NCI-H1092 (cell line): ENCODE measurements at places on chromosomes 16 and 17.

DNA sequence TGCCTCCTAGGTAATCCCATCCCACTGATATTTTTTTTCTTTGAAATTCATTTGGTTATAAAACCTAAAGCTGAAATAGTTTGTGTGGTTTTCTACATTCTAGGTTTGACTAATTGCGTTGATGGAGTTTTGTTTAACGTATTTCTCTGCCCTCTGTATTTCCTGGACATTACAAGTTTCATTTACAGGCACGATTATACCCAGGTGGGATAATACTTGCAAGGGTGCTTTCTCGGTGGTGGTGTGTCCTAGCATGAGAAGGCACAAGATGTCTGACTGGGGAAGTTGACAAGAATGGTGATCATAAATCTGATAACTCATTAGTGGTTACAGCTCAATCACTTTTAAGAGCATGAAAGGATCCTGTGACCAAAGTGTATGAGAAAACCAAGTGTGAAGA lies 45.0 kb downstream of the DYNLRB2 start:
- DNase-seq, result no peak

DNA sequence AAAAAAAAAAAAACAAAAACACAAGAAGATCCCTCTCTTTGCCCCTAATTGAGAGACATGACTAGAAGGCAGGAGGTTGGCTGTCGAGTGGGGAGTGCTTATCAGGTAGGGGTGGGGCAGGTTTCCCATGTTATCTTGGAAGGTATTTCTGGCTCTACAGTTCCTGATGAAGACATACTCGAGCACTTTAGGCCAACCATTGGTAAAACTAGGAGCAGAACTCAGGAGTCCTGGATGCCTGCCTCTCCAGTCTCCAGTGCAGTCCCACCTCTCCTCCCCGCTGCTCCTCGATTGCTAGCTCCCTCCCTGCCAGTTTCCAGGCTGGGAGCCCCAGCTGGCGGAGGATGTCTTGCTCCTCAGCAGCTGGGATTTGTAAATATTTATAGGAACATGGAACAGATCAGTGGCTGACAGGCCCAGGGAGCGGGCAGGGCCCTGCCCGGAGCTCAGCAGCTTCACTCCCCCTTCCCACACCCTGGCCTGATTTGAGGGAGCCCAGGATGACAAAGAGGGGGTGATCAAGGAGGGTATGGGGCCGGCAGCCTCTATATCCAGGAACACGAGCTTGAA lies 11.4 kb upstream of the C1QL1 start:
- DNase-seq, result no peak

- no peak for DNase-seq
These were observed 11.7 kb upstream of the FAM20A start for GRCh38 chr17:68612923-68613292.

DNA sequence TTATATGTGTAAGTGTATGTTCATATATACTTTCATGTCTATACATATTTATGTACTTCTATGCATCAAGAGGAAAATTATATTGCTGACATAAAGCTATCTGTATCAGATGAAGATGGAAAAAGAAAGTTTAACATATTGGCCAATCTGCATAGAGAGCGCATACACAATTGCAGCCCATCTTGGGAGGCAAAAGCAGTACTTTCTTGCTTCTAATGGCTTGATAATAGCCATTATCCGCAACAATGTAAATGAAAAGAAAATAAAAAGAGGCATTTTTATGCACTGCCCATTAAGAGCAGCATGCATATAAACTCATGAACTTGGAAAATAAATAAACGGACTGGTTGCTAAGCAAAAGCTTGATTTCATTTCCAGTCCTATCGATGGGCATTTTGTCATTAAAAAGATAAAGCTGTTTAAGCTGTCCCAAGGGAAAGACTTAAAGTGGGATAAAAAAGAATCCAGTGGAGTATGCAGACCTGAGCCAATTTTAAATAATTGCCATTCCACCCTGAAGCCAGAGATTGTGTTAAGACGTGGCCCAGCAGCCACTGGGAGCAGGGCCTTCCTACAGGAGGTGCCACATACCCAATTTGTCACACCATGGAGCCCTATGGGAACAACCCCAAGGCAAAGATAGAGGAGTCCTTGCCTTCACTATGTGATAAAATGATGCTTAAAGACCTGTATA lies 183.6 kb upstream of the CDH11 start:
- no peak for DNase-seq

- no peak for DNase-seq
These were observed 12.3 kb downstream of the FCSK start for GRCh38 chr16:70466805-70467076.

DNA sequence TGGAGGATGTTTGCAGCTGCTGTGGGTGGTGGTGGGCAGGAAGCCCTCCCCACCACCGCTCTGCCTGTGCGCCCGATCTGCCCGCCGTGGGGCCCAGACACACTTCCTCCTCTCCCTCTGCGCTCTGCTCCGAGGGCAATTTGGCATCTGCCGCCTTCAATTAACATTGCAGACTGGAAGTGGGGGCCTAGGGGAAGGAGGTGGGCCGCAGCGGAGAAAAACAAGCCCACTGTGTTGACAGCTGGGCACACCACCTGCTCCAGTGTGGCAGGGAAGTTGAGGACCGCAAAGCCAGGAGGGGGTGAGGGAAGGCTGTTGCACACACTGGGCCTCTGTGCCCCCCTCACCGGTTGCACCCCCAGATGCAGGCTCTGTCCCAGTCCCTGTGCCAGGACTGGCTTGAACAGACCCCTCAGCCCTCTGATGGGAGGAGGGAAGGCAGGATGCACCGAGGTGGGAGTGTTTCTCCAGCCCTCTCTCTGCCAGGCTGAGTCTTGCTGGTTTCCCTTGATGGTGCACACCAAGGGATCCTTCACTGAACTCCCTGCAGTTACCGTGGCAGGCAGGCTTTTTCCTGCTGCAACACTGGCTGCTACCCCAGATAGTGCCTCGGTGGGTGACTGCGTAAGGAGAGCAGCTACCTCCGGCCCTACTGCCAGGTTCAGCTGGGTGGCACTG lies 72.8 kb upstream of the MED9 start:
- DNase-seq, result peak; percentile 85

- DNase-seq, result no peak
These were observed 55.8 kb downstream of the MYH13 start for GRCh38 chr17:10316801-10317542.

DNA sequence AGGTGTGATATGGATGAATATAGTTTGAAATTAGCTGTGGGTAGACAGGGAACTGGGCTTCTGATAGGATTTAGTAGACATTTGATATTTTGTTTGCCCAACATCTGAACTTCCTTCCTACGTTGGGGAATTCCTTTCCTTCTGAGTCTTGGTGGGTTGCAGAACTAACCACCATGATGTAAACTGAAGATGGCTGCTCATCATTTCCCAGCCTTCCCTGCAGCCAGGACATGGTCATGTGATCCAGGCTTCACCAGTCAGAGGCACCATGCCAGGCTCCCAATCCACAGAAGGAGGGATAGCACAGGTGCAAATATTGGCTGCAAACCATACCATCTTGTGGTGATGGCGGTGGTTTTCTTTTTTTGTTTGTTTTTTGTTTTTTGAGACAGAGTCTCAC lies 57.4 kb downstream of the EMP2 start:
- DNase-seq, result no peak

DNA sequence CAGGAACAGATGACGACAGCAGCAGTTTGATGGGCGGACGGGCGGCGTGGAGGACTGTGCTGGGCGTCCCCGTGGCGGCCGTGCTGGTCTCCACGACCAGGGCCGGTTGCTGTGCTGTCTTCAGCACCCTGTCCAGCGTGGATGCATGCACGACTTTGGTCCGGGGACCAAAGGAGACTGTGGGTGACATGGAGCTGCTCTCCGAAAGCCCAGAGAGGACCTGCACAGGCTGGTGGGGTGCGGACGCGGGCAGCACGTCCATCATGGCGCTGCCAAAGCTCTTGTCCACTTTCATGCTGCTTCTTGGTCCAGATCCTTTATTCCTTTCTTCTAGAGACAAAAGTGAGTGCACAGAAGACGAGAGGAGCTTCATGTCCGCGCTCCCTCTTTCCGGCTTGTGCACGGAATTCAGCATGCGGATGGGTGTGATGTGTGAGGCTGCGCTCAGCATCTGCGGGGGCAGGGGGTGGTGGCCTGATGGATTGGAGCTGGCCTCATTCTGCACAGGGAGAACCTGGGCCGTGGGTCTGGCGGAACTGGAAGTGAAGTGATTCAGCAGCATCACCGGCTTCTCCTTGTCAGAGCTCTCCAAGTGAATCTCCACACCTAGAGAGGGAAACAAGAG lies 20.3 kb downstream of the MAP1LC3B start:
- no peak for DNase-seq

- no peak for DNase-seq
These were observed 132.8 kb upstream of the NETO2 start for GRCh38 chr16:47276522-47276921.

- peak; percentile 79 for DNase-seq
These were observed 35.8 kb upstream of the BCAS3 start for GRCh38 chr17:60641810-60642220.

DNA sequence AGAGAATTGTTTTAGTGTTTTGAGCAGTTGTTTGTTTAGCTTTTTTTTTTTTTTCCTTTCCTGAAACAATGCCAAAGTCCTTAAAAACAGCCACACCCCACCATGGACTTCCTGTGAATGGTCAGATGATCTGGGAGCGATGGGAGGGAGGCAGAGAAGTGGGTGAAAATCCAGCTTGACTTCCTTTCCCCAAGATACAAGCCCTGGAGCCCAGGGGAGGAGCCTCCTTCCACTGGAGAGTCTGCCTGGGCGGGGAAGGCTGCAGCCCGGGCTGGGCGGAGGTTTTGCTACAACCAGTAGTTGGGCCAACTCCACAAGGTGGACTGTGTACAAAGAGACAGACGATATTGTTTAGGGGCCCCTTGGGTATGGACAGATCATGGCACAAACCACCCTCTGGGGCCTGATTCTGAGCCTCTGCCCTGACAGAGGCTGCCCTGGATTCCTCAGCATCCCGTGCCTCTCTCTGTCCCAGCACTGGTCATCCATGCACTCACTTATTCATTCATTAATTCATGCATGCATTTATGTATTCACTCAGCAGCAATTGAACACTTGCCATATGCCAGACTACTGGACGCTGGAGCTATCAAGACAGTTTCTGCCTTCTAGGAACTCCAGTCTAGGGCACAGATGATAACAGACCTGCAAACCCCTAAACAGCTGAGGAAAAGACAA lies 29.8 kb downstream of the WSB1 start:
- DNase-seq, result no peak

DNA sequence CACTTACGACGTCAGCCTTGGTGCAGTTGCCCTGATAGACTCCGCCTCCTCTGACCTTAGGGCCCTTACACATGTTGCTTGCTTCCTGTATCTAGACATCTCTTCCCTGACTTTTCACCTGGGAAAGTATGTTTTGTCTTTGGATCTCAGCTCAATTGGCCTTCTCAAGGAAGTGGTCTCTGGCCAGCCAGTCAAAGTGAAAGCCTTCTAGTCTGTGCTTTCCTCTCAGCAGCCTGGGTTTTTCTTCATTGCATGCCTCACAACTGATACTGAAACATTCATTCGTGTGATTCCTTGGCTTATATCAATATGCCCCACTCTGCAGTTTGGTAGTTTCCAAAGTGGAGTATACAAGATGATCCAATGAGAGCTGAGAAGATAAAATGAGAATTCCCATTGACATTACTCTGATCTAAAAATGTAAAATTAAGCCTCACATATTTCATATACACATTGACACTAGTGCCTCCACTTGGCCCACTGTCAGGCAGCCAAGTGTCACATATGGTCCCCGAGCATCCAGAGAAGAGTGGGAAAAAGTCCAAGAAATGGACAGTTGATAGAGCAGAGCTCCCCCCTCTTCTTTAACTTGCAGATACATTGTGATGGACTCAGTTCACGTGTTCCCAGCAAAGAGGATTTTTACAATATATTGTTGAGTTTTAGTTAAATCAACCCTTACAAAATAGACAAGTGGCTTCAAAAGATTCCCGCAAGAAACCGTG lies 371.2 kb upstream of the ASIC2 start:
- no peak for DNase-seq

- DNase-seq, result no peak
These were observed 219.1 kb downstream of the STX8 start for GRCh38 chr17:9356488-9356911.

DNA sequence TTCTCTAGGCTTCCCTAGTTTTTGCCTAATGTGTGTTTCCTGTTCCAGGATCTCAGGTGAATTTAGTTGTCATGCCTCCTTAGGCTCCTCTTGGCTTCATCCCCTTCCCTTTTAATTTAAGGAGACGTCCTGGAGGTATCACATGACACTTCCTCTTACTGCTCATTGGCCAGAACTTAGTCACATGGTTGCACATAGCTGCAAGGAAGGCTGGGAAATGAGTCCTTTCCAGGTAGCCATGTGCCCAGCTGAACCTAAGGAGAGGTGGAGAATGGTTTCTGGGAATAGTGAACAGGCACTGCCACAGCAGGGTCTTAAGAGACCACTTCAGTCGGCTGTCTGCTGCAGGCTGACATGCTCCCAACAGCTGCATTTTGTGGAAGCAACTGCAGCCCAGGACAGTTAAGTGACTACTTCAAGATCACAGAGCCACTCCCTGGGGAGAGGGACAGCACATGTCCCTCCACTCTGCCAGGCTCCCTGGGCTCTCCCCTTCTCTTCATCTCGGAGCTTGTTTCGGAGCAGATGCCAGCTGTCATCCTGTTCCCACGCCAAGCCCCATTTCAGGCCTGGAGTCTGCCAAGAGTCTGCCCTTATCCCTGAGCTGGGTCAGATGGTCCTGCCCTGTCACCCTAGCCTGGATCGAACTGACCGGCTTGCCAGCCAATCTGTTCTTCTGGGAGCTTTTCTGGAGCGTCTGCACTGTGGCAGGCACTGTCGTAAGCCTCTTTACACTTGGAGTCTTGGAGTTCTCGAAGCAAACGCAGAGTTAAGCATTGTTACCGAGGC lies 81.4 kb upstream of the FOXF1 start:
- DNase-seq, result no peak

- no peak for DNase-seq
These were observed 53.4 kb downstream of the BEAN1 start for GRCh38 chr16:66480265-66481080.

- DNase-seq, result no peak
These were observed 5.9 kb upstream of the MYO15A start for GRCh38 chr17:18102640-18103039.

DNA sequence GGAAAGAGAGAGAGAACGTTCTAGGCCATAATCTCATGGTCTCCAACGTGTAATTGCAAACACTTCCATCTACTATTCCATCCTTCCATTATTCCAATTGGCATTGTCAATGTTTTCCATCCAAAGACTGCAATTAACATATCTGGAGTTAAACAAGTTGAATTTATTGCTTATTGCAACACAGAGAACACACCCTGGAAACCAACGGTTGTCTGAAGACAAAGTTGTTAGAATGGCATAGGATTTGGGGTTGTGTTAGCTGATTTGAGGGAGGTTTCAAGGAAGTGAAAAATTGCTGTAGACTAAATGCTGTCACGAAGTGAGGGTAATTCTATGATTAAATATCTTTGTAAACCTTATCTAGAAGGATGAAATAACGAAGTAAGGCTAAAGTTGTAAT lies 178.8 kb downstream of the CNTNAP4 start:
- DNase-seq, result no peak
